ENCODE measurements at places on chromosomes 4 and X. TPM values are rescaled to one million over a fixed set of nuclear protein-coding genes. Genes with fewer than 3 reads are reported as not detected.

The MID1IP1 gene
- polyA plus RNA-seq: 16.7 TPM

- no peak for DNase-seq
Observed at GRCh38 chr4:102311912-102312311, 33.4 kb downstream of the SLC39A8 start.

GRCh38 chrX:63128509-63128908 lies 222.6 kb downstream of the SPIN4 start:
- DNase-seq: no peak

DNA sequence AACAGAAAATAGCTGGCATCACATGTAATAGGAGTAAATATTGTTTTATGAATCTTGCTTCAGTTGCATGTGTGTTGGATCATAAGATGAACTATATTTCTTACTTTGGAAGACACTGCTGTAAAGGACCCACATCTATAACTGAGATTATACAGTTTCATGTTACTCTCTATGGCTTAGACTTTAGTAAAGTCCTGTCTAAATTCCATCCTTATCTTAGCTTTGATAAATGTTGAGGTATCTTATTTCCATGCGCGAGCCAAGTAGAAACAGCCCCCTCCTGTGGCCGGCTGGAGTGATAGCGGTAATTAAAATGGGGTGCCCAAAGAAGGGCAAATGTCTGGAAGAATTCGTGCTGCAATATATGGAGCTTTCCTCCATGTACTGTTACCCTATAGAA lies 43.0 kb downstream of the CCDC158 start:
- DNase-seq: peak; percentile 3

DNA sequence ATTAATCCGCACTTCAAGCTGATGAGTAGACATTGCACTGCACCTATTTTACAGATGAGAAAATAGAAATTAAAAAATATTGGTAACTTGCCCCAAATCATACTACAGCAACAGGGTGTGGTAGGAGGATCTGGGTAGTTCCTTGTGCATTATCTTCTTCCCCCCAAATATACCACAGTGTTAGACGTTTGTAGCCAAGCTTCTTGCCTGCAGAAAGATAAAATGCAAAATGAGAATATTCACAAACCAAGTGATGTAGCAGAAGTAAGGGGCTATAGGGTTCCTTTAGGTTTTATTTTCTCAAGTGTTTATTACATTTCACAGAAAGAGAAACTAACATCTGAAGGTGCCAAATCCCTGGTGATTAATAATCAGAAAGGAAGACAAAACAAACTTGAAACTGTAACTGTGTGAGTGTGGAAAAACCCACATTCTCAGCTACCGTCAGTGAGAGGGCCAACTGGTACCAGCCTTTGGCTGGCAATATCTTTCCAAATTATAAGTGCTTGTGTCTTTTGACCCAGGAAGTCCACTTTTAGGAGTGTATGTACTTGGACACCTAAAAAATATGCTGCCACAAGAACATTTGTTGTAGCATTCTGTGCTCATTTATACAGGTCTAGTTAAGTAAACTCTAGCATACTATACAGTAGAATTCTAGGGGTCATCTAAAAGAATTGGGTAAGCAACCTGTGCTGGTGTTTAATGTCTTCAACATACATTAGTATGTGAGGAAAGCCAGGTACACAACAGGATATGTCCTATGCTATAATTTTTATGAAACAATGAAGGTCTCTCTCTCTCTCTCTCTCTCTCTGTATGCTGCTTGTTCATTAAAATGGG lies 6.7 kb upstream of the CD38 start:
- no peak for DNase-seq

DNA sequence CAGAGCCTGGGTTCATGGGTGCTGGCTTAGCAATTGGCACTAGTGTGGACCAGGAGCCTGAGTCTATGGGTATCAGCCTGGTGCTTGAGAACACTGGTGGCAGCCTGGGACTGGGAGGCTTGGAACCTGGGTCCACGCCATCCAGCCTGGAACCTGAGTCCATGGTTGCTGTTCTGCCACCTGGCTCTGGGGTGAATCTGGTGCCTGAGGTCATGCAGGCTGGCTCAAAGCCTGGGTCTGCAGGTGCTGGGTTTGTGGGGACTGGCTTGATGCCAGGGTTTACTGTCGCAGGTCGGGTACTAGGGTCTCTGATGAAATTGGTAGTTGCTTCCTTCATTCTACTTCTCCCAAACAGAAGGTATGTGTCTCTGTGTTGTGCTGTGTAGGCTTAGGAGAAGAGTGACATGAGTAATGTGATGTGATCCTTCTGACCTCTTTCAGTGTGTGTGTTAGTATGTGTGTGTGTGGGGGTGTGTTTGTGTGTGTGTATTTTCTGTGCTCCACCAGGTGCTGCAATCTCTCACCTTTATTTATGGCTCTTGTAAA lies 517.0 kb upstream of the EPHA5 start:
- DNase-seq: no peak

- DNase-seq: no peak
Observed at GRCh38 chrX:112751076-112751475, 71.3 kb upstream of the LHFPL1 start.

- no peak for DNase-seq
Observed at GRCh38 chr4:154487145-154487544, 4.5 kb downstream of the DCHS2 start.

The SH3BGRL gene
- 201 TPM for polyA plus RNA-seq

The VSIG1 gene
- polyA plus RNA-seq: 0.59 TPM

DNA sequence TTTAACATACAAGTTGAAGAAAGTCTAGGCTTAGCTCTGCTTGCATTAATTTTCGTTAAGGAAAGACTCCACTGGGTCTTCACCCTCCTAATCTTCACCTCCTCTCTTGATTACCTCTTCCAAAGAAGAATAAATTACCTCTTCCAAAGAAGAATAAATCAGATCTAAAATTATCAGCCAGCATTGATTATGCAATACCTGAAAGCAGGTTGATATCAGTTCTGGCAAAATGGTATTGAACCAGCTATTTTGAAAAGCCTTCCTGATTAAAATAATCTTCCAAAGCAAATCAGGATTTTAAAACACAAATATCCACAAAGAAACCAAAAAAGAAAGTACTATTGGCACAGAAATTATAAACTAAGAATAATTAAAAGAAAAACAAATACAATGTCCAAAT lies 36.9 kb downstream of the CDKL2 start:
- no peak for DNase-seq

GRCh38 chrX:123487669-123488068 lies 245.2 kb downstream of the THOC2 start:
- DNase-seq: no peak

DNA sequence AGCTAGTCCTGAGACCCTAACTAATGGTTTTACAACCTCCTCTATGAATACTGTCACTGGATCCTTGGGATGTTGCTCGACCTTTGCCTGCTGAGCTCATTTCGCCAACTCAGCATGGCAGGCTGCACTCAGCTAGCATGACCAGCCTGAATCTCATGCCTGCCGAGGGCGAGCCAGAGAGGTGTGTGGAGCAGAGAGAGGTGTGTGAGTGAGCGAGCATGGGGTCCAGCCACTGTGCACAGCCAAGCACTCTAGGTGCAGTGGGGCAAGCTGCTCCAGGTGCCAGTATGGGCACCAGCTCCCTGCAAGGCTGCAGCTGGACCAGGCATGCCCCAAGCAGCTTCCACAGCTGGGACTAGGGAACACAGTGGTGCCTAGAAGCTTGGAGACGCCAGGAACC lies 410.9 kb downstream of the PCDH10 start:
- DNase-seq: no peak

The TLL1 gene
- polyA plus RNA-seq: 2.9 TPM

DNA sequence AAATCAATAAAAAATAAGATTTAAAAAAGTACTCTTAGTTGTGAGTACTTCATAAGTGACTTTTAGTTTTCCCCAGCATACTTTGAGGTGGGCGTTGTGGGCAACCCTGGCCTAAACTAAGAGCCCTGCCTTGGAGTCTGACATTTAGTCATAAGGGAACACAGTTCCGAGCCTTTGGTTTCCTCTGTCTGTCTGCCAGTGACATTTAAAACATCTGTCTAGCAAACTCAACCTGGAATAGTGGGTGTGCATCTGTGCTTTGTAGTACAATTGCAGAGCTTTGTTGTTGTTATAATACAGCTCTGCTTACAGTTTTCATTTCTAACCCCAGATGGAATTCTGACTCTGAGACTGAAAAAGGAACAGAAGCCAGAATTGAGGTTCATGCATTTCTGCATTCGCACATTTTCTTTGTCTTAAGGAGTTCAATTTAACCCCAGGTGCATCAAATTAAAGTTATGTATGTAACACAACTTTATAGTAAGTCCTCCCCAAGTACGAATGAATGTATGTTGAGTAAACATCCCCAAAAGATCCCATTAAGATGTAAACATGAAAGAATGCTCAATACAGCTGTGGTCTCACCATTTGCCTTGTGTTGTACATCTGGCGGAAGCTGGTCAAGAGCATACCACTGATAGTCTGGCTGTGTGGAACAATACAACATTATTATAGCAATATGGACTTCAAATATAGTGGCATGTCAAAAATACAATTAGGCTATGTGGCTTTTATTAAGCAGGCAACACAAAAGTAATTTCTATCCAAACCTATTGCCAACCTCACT lies 25.9 kb downstream of the TNIP3 start:
- no peak for DNase-seq

DNA sequence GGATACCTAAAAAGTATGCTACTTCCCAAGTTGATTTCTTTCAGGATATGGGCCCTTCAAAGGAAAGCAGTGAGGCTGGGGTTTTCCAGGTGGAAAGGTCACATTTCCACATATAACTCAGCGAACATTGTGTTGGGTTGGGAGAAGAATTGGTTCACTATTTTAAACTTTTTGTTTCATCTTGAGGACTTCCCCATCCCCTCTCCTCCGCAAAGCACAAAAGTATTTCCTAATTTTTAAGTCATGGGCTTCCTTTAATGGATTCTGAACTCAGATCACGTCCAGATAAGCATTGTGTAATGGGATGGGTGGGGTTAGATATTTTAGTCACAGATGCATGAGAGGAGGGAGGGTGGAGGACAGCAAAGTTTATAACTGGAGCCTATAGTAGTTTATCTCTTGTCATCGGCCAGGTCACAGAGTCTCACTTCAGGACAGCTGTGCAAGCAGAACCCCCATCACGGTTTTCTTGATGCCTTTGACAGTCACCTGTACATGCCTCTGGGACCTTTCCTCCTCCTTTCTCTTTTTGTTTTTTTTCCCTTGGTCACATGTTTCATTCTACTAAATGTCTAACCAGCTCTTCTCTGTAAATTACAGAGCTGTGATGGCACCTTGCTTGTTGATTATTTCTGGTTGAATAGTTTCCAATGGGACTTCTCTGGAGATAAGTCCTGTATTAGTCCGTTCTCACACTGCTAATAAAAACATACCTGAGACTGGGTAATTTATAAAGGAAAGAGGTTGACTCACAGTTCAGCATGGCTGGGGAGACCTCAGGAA lies 115.4 kb downstream of the PTTG2 start:
- DNase-seq: no peak

- DNase-seq: no peak
Observed at GRCh38 chr4:14529653-14530052, 472.6 kb upstream of the CPEB2 start.

DNA sequence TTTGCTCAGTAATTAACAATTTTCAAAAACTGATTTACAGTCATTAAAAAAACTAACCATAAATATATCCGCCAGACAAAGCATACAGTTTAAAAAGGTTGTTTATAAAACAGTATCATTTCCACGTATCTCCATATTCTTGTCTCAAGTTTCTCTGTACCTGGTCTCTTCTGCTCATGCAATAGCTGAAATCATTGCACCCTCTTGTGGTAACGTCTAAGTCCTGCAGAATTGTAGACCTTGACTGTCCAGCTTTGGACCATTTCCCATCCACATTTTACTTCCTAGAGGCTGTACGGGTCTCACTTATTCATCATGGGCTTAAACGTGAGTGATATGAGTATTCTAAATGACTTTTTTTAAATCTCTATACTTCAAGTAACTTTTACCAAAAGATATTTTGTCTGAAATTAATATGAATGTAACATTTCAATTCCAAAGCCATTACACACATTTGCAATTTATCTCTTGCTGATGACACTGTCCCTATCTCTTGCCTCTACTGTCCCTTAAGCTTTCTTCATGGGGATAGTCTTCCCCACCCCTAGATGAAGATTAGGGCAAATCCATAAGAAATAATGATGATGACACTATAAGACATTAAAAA lies 118.5 kb downstream of the BTC start:
- peak; percentile 13 for DNase-seq

The HS6ST2 gene
- polyA plus RNA-seq: 13.4 TPM

DNA sequence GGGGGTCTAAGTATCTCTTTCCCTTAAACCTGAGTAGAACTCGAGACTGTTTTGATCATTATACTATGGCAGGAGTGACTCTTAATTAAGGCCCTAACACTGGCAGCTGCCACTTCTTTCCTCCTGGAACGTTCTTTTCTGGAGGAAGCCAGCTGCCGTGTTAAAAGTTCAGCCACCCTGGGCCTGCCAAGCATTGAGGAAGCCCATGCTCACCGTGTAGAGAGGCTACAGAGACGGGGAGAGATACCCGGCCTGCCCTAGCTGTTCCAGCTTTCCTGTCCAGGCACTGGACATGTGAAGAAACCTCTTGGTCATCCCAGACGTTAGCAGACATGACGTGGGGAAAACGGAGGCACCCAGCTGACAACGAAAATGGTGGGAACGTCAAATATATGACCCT lies 274.1 kb downstream of the ARHGAP10 start:
- no peak for DNase-seq

The CFAP99 gene
- 1.1 TPM for polyA plus RNA-seq

The NRK gene
- 6.0 TPM for polyA plus RNA-seq

GRCh38 chr4:24470666-24471485 lies 113.5 kb downstream of the DHX15 start:
- DNase-seq: peak; percentile 57

GRCh38 chr4:16124232-16124631 lies 40.4 kb upstream of the PROM1 start:
- DNase-seq: no peak

DNA sequence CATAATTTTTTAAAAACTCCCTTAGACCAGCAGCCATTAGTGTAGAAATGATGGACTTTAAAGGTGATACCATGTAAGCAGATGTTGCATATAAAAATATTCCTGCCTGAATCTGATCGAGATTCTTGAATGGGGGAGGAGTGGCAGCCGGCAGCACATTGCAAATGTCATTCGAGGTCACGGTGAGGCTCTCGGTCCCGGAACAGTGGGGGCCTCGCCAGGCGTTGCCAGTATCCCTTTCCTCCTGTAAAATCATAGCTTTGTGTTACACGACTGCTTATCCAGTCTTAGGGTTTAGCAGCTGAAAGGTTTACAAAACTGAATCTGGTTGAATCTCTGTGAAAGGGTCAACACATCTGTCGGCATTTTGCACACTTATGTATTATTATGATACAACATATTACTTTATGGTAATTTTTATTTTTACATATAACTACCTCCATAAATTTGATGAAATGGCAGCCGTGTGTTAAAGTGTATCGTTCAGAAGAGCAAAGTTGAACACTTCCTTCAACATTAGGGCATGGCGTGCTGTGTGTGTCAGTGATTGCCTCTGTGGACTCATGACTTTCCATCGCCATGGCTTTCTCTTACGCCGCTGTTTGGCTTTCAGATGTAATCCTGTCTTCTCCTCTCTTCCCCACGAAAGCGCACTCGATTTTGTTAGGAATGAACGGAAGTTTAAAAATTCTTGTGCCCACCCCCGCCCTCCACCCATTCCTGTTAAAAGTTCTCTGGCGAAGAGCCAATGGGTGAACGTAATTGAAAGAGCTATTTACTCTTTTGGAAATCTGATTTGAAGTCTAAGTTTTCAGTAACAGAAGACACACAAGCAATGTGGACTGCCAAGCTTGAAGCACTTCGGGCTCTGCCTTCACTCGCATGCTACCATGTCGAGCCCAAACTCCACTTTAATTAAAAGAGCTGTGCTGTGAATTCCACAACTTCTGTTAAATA lies 114.8 kb downstream of the STOX2 start:
- no peak for DNase-seq

The GDI1 gene
- 145 TPM for polyA plus RNA-seq

GRCh38 chrX:109344101-109344500 lies 137.8 kb downstream of the GUCY2F start:
- DNase-seq: no peak

All from right lung (tissue), 10 donors.